ENCODE measurements at places on chromosomes 12 and 14.

DNA sequence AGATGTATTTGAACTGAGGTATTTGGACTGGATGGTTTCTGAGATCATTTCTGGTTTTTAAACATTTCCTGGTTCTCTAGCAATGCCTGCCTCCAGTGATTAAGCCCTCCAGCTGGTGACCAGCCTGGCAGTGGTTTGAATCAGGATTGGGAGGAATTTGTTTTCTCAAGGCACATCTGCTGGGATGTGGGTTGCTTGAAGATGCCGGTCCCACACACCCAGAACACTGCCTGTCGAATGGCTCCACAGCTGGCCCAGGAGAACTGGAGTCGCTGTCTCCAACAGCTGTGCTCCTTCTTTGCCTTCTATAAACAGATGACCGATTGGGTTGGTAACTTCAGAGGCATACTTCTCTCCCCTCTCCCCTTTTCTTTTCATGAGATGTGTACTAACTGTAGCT lies 258.0 kb upstream of the DDHD1 start:
- no peak for DNase-seq

- no peak for DNase-seq
Measured at GRCh38 chr12:24948420-24948756, 513 bp downstream of the BCAT1 start.

DNA sequence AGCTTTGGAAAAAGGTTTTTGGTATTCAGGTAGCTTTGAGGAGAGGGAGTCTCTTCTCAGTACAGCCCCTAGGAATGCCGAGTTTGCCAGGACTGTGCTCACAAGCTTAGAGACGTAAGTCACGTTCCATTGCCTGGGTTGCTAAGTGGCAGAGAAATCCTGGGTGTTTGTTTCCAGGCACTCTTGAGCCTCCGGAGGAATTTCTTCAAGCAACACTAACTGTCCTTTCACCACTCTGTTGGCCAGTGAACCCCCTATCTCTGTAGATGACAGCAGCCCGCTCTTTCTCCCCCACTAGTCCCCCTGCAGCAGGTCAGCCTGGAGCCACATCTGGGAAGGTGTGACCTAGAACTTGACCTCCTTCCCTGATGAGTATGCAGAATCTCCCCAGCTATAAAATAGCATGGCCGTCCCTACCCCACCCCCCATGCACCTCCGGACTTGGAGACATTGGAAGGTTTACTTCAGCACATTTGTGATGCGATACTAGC lies 162.7 kb downstream of the ZFP36L1 start:
- DNase-seq = peak; percentile 81

DNA sequence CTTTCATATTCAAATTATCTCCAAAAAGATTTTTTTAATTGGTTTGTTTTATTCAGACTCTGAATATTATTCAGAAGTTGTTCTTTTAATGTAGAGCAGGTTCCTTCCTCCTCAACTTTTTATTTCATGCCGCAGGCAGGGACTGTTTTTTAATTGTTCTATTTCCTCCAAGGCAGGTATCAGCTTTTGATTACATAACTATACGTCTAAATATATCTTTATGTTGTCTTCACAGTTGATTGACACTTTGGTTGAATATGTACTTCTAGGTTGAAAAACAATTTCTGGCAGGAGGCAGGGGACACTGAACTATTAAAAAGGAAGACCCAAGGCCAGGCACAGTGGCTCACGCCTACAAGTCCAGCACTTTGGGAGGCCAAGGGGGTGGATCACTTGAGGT lies 82.5 kb downstream of the HECTD4 start:
- no peak for DNase-seq

DNA sequence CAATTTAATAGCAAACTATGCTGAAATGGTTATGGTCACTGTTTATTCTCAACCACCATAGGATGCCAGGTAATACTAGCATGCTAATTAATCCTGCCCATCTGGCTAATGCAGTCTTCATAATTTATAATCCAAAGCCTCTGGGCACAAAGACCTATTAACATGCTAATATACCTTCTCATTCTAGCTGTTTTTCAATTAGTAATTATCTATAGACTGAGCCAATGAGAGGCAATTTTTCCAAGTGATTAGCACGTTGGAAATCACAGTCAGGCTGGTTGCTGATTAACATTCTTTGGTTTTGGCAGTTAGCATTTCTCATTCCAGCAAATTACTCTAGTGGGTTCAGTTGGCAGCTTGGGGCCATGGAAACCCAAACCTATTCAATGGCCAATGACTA lies 357.2 kb downstream of the SEC23A start:
- DNase-seq = no peak

DNA sequence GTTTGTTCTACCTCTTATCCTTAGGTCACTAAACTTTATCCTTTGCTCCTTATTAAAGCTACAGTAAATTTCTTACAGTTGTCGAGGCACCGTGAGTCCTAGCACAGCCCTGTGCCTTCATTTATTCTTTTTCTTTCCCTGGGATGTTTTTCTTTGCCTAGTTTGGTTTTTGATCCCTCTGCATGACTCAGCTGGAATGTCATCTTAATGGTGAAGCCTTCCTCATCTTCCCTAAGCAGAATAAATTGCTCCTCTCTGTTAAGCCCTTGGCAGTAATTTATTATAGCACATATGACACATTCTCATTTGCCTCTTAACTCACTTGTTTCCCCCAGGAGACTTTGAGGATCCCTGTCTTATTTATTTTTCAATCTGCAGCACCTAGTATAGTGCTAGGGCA lies 16.6 kb downstream of the ACTR10 start:
- no peak for DNase-seq

DNA sequence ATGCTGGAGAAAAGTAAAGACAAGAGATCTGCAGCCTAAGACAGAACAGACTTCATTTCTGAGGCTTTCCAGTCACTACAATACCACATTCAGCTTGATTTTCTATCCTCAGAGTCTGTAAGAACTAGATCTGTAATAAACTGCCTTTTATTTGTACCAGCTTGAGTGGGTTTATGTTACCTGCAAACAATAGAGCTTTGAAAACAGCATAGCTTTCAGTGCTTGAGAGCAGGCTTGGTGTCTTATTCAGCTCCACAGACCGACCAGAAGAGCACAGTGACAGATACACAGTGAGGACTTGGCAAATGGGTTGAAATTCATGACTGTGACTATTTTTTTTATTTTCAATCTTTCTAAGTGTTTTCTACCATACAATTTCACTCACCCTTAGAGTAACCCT lies 207.8 kb upstream of the OTX2 start:
- DNase-seq = no peak

- DNase-seq = no peak
Measured at GRCh38 chr12:49055978-49056754, 4.4 kb downstream of the KMT2D start.

DNA sequence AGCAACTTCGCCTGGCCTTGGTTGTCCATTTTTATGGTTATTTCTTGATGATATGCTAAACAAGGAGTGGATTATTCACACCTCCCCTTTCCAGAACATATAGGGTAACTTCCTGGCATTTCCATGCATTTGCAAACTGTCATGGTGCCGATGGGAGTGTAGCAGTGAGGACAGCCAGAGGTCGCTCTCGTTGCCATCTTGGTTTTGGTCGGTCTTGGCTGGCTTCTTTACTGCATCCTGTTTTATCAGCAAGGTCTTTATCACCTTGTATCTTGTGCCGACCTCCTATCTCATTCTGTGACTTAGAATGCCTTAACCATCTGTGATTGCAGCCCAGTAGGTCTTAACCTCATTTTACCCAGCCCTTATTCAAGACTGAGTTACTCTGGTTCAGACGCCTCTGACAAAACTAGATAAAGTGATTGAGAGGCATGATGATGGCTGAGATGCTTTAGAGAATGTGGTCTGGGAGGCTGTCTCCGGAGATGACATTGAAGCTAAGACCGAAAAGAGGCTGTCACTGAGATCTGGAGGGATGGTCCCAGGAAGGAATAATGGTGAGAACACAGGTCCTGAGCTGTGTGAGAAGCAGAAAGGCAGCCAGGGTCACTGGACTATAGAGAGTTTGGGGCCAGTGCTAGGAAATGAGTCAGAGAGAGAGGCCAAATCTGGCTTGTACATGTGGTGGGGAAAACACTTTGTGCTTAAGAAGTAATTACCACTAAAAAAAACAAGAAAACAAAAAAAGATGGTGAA lies 2.9 kb downstream of the GLT1D1 start:
- DNase-seq = no peak

DNA sequence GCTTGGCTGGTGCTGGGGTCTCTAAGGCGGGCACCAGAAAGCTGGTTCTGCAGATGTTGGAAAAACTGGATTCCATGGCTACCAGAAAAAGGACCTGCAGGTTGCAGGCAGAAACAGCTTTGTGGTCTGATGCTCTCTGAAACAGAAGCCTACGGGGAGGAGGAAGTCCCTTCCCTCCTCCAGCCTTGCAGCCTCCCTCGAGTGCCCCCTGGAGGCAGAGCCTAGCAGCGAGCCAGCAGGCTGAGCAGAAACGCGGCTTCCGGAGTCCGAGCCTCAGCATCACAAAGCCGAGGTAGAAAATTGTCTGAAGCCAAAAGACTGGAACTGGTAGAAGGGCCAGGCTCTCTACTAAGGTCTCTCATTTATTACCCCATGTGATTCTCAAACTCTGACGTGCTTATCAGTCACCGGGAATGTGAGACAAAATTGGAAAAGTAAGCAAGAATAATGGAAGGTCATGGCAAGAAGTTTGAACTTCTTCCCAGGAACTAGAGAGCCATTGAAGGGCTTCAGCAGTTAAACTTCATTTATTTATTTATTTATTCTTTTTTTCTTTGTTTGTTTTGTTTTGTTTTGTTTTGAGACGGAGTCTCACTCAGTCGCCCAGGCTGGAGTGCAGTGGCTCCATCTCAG lies 82.2 kb upstream of the CPSF6 start:
- no peak for DNase-seq

DNA sequence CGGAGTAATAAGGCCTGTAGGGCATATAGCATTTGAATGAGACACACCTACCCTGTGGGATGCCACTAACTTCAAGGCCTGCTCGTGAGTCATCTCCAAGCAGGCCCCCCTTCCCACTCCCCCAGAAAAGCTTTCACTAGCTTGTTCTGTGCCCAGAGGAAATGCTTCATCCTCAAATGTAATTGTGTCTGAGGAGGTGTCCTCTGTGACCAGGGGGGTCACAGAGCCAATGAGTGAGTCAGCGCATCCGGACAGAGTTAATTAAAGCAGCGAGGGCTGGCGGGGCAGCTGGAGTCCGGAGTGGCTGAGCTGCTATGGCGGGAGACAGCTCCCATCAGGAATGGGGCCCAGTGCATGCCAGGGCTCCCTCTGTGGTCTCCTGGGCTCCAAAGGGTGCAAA lies 27.0 kb upstream of the ESRRB start:
- no peak for DNase-seq

DNA sequence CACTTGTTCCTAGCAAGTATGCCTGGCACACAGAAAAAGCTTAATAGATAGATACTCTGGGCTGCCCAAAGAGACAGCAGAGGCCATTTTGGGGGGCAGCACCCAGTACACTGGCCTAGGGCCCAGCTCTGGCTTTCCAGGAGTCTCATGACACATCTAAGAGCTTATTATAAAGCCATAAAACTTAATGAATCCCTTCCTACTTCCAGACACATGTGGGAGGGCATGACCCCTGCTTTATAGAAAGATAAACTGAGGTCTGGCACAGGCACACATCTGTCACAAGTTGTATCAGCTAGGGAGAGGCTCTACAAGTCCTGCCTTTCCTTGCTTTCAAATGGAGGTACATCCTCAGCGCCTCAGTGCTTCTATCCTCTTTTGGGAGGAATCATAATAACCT lies 27.1 kb downstream of the FMNL3 start:
- no peak for DNase-seq

GRCh38 chr12:18658179-18658578 lies 79.6 kb downstream of the PLCZ1 start:
- no peak for DNase-seq

DNA sequence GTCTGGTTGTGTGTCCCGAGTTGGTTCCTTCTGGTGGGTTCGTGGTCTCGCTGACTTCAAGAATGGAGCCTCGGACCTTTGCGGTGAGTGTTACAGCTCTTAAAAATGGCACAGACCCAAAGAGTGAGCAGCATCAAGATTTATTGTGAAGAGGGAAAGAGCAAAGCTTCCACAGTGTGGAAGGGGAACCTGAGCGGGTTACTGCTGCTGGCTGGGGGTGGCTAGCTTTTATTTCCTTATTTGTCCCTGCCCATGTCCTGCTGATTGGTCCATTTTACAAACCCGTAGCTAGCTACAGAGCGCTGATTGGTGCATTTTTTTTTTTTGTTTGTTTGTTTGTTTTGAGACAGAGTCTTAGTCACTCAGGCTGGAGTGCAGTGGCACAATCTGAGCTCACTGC lies 29.3 kb downstream of the FGF6 start:
- no peak for DNase-seq

GRCh38 chr12:68207276-68207675 lies 18.3 kb downstream of the IL26 start:
- DNase-seq = no peak

DNA sequence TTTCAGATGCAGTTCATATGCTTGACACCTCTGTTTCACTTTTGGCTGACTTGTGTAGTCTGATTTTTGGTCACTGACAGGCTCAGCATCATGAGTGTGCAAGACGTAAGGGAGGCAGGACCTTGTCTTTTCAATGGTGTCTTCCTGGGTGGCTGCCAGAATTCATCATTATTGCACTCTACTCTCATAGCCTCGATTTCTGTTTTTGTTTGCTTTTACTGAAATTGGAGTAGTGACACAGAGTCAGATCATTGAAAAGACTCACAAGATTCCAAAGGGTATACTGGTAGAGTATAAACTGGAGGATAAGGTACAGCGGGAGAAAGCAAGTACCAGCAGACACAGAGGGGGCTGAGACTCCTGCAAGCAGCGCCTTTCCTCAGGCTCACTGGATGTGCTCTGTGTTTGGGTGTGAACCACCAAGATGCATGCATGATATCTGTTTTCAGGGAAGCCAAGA lies 126.3 kb upstream of the FGD4 start:
- DNase-seq = no peak

- no peak for DNase-seq
Measured at GRCh38 chr12:119666226-119666795, 1.6 kb upstream of the PRKAB1 start.

GRCh38 chr12:4356041-4356327 lies 23.5 kb downstream of the FGF23 start:
- DNase-seq = no peak

DNA sequence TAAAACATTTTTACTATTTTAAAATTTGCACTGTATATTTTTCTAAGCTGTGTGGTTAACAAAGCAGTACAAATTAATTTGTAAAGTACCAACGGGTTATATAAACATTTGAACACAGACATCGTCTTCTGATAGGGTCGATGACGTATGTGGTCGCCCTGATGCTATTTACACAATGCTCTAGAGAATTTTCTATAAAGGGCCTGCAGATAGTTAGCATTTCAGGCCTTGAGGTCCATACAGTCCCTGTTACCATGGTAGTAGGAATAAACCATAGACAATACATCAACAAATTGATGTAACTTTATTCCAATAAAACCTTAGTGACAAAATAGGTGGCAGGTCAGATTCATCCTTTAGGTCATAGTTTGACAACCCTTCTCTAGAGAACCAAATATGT lies 25.7 kb upstream of the PDZRN4 start:
- DNase-seq = no peak

GRCh38 chr14:72315714-72316113 lies 383.5 kb downstream of the RGS6 start:
- no peak for DNase-seq

Data from vagina (tissue), 2 donors.